ENCODE measurements at places on chromosomes 1 and 21. TPM values are rescaled to one million over a fixed set of nuclear protein-coding genes. Genes with fewer than 3 reads are reported as not detected.

GRCh38 chr1:53155534-53155933 is 13.1 kb upstream of the SLC1A7 start:
- H3K27me3 ChIP-seq, result no peaks in the 10 kb centered on the region
- DNase-seq, result no peak
- H3K27ac ChIP-seq, result no peak overlapping the region

DNA sequence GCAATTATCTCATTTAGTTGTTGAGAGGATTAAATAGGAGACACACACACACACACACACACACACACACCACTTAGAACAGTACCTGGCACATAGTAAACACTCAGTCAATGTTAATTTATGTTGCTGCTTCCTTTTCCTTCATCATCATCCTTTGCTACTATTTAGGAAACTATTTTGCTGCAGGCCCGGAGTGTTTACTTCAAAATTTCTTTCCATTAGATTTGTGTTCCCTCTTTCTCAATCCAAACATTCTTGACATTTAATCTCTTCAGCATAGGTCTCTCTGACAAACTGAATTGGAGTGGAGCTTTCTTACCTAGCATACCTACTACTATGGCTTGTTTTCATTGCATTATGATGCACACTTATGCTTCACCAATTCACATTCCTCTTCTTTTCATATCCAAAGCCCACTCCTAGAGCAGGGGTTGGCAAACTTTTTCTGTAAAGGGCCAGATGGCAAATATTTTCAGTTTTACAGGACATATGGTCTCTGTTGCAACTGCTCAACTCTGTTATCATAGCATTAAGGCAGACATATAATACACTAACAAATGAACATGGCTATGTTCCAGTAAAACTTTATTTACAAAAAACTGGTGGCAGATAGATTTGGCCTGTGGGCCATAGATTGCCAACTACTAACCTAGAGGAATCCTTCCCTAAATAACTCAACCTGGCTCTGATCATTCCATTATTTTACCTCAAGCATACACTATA is 49.5 kb downstream of the SCMH1 start:
- no peak overlapping the region for H3K4me3 ChIP-seq
- H3K27me3 ChIP-seq, result no peaks in the 10 kb centered on the region
- H3K4me1 ChIP-seq, result no peaks in the 10 kb centered on the region

- no peak overlapping the region for H3K27ac ChIP-seq
- no peak for DNase-seq
Observed at GRCh38 chr1:8315573-8316475, 2.1 kb upstream of the SLC45A1 start.

DNA sequence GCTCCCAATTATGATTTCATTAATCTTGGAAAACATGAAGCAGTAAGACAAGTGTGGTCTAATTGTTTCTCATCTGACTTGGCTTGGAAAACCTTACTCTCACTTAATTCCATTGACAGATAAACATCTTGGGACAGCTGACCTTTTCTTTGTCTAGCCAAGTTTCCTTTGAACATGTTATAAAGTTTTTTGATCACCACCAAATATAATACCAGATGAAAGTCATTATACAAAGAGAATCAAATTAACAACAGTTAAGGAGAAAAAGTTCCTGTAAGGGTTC is 50.2 kb downstream of the ALG14 start:
- peak overlapping the region; percentile 77 for H3K27ac ChIP-seq
- H3K4me3 ChIP-seq, result no peak overlapping the region
- H3K27me3 ChIP-seq, result no peaks in the 10 kb centered on the region
- DNase-seq, result no peak

GRCh38 chr1:43801203-43801602 is 93.9 kb downstream of the ST3GAL3 start:
- H3K4me3 ChIP-seq, result no peak overlapping the region
- no peaks in the 10 kb centered on the region for H3K36me3 ChIP-seq
- no peak for DNase-seq
- H3K4me1 ChIP-seq, result no peaks in the 10 kb centered on the region
- H3K27me3 ChIP-seq, result no peaks in the 10 kb centered on the region

PBX1 gene
- total RNA-seq, result 26.7 TPM

ZFP69B gene
- 2.3 TPM for total RNA-seq
